Stimulated activated CD8-positive, alpha-beta memory T cell treated with anti-CD3 and anti-CD28 coated beads, Interleukin-2, amount 100 ng/mL, for 1 hour (primary cell): ENCODE measurements at places on chromosomes 5 and 9.

DNA sequence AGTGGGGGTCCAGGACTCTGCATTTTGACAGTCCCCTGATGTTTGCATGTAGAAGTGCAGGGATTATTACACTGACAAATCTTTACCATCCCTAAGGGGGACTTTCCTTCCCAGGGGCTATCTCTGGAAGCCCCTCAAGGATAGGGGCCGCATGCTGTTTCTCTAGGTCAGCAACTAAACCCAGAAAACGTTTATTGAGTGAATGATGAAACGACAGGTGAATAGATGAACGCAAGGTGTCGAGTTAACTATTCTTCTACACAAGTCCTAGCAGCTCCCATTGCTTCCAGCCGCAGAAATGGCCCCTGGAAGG lies 281 bp upstream of the HSD17B4 start:
- no peak for DNase-seq

DNA sequence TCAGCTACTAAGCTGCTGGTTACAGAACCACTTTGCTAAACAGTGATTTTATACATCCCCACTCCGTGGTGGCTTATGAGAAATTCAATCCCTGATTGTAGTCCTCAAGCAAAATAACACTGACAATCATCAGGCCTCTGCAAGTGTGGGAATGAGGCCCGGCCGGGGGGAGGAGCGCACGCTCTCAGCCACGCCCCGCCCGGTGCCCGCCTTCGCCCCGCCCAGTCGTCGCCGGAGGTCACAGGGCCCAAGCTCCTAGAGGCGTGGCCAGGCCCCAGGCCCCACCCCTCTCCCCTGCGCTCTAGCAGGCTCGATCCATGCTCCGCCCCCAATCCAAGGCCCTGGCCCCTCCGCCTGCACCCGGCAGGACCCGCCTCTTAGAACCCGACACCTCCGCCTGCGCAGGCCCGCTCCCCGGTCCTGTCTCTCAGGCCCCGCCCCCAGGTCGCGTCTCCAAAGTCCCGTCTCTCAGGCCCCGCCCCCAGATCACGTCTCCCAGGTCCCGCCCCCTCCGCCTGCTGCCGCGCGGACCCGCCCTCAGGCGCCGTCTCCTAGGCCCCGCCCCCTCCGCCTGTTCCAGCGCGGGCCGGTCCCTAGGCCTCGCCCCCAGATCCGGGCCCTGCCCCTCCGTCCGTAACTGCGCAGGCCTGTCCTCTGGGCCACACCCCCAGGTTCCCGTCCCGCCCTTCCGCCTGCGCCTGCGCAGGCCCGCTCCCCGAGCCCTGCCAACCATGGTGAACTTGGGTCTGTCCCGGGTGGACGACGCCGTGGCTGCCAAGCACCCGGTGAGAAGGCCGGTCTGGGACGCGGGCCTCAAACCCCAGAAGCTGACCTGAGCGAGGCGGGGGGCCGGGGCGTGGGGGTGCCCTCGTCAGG lies at the start of gene TMEM141:
TMEM141 (plus strand) TSS at position 705 of the 876 bp plus-strand sequence; CDS start at position 732, 27 bp downstream.
- DNase-seq: peak; percentile 100

DNA sequence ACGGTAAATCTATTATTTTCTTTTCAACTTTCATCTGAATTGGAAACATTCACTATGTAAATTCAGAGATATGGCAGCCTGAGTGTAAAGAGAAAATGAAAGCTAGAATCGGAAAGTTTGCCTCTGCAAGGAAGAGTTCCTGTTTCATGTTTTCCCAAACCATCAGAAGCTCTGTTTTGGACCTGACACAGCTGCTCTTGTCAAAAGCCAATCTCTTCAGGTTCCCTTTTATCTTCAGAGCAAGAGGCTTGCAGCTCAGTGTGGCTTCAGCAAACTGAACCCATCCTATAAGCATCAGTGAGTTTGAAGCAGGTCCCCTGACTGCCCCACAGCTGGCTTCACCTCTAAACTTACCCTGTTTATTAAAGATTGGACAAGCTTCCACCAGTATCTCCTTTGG lies 1099.7 kb downstream of the DTWD2 start:
- no peak for DNase-seq

- DNase-seq: no peak
Measured at GRCh38 chr9:34656992-34657391, 5.0 kb downstream of the IL11RA start.

DNA sequence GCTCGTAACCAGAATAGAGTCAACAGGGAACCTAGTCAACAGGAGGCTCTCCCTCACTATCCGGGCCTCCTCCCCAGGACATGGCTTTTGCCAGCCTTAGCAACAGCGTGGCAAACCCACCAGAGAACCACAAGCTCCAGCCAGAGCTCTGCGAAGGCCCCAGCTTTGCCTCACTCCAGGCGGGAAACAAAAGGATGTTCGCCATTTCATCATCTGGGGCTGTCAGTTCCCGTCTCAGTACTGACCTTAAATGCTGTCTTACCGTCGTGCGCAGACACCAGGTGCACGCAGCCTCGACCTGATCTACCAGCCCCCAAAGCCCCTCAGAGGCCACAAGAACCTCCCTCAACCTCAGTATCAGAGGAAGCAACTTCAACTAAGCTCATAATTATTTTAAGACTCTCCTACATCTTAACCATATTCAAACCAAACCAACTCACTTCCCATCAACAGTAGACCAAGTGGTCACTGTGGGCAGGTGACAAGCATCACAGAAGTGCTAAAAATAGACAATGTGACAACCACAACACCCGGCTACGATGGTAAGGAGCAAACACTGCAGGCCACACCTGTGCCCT lies 71.4 kb downstream of the SEMA4D start:
- DNase-seq: no peak

- DNase-seq: no peak
Measured at GRCh38 chr9:88183798-88184495, 45.7 kb upstream of the SPATA31C2 start.

DNA sequence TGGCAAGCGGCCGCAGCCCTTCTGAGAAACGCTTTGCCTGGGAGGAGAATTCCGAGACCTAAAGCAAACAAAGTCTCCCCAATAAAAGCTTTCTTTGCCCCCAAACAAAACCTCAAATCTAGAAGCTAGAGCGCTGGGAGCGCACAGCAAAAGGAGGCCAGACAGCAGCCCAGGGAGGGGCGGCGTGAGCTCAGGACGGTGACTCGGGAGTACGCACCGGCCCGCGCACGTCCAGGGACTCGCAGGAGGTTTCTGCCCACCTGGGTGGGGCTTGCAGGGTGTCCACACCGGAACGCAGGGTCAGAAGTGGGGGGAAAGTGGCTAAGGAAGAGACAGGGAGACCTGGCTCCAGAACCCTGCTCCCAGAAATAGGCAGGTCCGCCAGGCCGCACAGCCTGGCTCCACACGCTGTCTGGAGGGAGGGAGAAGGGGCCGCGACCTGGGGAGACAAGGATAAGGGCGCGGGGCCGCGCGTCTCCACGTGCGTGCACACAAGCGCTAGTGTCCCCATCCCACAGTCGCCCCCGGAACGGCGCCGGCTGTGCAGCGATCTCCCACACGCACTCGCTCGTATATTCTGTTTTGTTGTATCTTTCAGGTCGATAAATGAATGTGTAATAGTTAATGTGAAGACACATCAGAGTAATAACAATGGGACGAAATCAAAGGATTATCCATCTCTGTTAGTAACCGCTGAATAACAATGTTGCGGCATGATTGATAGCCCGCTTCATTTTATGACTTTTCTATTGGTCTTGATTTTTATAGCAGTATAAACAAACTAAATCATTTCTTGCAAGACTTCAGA lies 2.3 kb upstream of the OTP start:
- DNase-seq: no peak

GRCh38 chr5:172837640-172838039 lies 3.6 kb downstream of the ERGIC1 start:
- no peak for DNase-seq

GRCh38 chr9:122036988-122037387 lies 56.1 kb downstream of the TTLL11 start:
- no peak for DNase-seq

GRCh38 chr9:125190361-125190801 lies 778 bp upstream of the PPP6C start:
- no peak for DNase-seq

DNA sequence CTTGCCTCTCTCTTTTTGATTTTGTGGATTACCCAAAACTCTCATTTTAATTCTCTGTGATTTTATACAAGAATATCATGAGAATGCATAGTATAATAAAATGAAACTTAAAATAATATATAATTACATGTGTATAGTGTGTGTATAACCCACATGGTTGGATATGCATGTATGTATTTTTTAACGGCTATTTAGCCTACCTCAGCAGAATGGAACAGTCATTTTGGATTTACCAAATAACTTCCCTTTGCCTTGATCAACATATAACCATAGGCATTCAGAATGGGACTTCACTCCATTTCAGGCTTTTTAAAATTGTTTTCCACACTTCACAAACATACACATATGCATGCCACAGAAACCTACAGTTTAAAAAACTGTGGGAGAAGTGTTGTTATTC lies 161.2 kb downstream of the SLF1 start:
- no peak for DNase-seq

DNA sequence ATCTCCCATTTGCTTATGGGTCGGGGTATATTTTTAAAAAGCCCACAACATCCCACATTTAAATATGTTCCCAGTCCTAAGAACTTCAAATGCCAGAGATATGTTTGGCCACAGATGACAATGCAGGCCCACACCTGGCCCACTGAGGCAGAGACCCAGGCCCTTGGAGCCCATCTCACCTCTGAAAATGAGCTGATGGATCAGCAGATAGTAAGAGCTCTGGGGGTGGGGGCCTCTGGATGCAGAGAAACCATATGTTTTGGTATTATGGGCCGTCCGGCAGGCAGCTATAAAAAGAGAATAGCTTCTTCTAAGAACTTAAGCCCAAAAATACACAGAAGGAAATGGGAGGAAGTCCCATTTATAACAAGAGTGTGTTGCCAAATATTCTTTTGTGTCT lies 256.0 kb downstream of the GRIA1 start:
- no peak for DNase-seq

DNA sequence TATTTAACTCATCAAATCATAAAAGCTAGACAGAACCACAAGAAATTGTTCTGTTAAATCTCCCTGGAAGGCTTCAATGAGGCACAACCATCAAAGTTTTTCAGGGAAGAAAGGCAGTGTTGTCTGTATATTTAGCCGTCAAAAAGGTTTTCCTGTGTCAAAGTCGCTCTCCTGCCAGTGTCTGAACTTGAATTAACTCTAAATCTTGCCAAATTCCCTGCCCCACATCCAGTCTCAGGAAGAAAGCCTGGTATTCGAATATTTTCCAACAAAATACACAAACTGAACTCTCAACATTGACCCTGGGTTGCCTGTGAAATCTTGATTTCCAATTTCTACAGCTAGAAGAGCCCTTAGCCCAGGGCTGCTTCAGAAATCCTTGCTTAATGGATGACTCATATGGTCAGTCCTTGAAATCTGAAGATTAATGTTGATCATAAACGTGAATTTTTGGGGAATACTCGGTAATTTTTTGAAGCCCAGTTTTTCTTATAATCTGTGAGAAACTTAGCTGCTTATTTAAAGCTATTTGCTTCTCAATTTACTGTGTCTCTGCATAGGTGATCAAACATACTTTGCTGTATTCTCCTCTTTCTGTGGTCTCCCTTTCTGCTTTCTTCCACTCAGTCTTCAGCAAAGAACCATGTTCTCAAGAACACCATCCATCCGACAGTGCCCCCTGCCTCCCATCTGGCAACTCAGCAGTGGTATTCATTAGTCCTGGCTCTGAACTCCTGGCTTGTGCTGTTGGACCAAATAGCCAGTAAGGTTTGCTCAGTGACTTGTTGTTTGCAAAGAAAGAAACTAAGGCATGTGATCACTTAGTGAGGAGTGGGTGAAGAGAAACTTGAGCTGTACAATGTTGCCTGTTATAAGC lies 58.9 kb downstream of the NREP start:
- DNase-seq: no peak

DNA sequence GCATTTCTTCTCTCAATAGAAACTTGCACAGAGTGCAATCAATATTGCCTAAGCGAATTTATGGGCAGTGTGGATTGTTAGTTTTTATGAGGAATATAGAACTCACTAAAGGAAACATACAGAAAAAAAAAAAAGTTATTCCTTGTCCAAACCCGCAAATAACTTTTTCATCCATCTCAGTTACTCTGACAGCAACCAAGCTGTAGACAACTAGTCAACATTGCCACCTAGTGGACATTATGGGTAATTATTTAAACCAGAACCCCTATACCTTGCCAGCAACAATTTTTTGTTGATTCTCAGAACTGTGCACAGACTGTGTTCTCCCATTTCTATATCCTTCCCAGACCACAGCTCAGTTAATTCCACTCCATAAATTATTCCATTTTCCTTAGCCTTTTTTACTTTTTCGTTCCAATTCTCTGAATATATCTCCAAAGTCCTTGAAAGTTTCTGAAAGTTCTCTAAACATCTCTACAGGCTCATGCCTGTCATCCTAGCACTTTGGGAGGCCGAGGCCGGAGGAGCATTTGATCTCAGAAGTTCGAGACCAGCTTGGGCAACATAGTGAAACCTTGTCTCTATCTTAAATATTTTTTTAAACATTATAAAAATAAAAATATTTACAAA lies 2.6 kb upstream of the AFAP1L1 start:
- DNase-seq: no peak

GRCh38 chr5:37771203-37771611 lies 68.6 kb downstream of the GDNF start:
- DNase-seq: no peak

- DNase-seq: no peak
Measured at GRCh38 chr5:111215971-111216370, 8.2 kb upstream of the CAMK4 start.

DNA sequence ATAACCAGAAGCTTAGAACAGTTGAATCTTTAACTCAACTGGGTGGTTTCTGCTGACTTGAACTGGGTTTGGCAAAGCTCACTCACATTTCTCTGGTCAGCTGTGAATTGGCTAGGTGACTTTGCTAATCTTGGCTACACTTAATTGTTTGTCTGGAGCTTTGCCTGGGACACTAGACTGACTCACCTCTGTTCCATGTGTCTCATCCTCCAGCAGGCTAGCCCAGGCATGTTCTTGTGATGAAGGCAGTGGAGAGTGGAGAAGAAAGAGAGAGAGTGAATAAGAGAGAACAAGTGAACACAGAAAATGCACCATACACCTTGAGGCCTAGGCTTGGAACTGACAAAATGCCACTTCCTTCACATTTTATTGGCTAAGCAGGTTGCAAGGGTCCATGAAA lies 32.6 kb downstream of the SPATA31D1 start:
- no peak for DNase-seq

GRCh38 chr9:31248156-31248555 lies 1136.3 kb upstream of the ACO1 start:
- no peak for DNase-seq
